ENCODE measurements at places on chromosomes 3 and 15. TPM values are rescaled to one million over a fixed set of nuclear protein-coding genes. Genes with fewer than 3 reads are reported as not detected.

- H3K27me3 ChIP-seq = peaks cover 4% of the 10 kb centered on the region
- peaks cover 12% of the 10 kb centered on the region for H3K4me1 ChIP-seq
- H3K36me3 ChIP-seq = no peaks in the 10 kb centered on the region
- no peak for DNase-seq
- no peak overlapping the region for H3K4me3 ChIP-seq
Measured at GRCh38 chr15:23073890-23074646, 34.7 kb upstream of the TUBGCP5 start.

DNA sequence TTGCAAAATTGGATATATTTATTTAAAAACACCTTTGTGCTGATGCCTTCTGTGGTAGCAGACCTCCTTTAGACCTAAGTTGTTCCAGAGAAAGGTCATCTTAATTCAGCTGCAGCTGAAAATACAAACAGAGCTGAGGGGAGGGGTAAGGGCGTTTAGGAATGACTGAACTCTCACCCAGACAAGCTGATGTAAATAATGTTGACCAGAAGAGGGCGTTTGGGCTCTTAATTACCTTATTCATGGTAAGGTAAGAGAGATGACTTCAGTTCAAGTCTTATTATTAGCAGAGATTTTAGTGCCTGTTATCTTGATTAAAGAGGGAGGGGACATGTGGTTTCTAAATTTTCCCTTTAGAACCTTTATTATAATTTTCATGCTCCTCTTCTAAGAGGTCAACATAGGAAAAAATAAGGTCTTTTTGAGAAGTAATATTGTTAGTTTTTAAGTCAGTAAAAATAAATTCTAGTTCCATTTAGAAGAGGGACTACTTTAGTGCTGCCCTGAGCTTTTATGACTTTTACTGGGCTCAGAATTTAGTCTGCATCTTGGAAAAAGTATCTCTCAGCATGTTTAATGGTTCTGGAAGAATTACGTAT lies 46.3 kb downstream of the GPR171 start:
- H3K4me1 ChIP-seq = peaks cover 19% of the 10 kb centered on the region
- no peak for DNase-seq
- H3K27ac ChIP-seq = peak overlapping the region; percentile 50
- no peak overlapping the region for H3K4me3 ChIP-seq
- H3K36me3 ChIP-seq = peaks cover 13% of the 10 kb centered on the region

DNA sequence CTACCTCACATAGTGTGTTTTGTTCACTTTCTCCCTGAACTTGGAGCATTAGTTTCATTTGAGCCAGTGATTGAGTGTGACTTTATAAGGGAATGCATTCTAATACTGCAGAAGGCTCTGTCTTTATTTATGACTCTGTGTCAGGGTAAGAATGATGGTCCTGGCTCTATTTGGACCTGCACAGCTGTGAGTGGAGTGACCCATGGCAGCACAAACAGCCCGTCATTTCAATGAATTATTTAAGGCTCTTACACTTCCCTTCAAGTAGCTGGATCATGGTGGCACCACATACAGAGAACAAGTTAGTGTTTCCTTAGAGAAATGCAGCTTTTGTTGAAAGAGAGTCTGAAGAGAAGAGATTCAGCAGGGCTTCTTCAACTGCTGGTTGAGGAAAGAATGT lies 16.4 kb downstream of the TMEM108 start:
- no peak overlapping the region for H3K4me3 ChIP-seq
- no peak overlapping the region for H3K27ac ChIP-seq
- H3K36me3 ChIP-seq = no peaks in the 10 kb centered on the region
- H3K4me1 ChIP-seq = peaks cover 2% of the 10 kb centered on the region

DNA sequence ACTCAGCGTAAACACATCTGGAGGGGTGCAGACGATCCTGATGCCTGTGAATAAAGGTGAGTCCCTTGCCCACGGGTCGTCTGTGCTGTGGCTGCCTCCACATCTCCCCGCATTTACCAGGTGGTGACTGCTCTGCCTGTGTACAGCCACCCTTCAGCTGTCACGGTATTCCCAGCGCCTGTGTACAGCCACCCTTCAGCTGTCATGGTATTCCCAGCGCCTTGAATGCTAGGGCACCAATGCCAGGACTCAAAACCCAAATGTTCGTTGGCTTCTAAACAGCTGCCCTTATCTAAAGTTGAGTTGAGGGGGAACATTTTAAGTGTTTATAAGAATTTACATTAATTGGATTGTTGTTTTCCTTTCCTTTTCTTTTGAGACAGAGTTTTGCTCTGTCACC lies 27.4 kb downstream of the MAP6D1 start:
- no peak overlapping the region for H3K27ac ChIP-seq
- DNase-seq = no peak
- no peaks in the 10 kb centered on the region for H3K27me3 ChIP-seq
- no peak overlapping the region for H3K4me3 ChIP-seq
- H3K4me1 ChIP-seq = no peaks in the 10 kb centered on the region
- peaks cover 54% of the 10 kb centered on the region for H3K36me3 ChIP-seq

The COL6A6 gene
- total RNA-seq = 13.3 TPM
